ENCODE measurements at places on chromosomes 2 and 18.
A peak's percentile ranks its signal among the peaks of the same experiment; 100 is the strongest.

GRCh38 chr2:69177063-69177771, 164.2 kb downstream of the ANTXR1 start:
- peak; percentile 95 for DNase-seq

GRCh38 chr2:160752475-160753330, 259.1 kb upstream of the RBMS1 start:
- DNase-seq, result peak; percentile 63

DNA sequence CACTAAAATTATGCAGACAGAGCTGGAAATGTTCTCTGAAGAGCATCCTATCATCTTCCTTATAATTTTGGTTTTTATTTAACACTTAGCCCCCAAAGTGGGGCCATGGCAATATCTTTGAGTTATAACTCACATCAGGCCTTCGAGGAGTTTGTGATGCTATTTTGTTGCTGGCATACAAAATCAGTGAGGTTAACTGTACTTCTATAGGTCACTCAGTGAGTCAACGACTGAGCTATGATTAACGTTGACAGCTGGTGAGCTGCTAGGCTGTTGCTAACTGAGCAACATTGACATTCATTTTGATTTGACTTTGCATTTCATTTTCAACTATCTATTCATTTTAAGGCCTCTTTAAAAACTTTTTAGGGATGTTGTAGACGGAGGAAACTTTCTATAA, 50.0 kb downstream of the GPD2 start:
- DNase-seq, result peak; percentile 47

DNA sequence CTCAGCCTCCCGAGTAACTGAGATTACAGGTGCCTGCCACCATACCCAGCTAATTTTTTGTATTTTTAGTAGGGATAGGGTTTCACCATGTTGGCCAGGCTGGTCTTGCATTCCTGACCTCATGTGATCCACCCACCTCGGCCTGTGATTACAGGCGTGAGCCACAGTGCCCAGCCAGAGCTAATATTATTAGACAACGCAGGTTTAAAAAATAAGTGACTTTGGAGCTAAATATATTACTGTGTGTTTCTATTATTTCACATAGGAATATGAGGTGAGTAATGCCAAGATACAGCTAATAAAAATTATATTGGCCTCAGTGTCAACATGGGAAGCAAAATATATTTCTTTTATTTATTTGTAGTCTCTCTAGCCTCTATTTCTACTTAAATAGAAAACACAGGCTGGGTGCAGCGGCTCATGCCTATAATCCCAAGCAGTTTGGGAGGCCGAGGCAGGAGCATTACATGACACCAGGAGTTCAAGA, 120.2 kb downstream of the C2orf74 start:
- DNase-seq, result no peak

GRCh38 chr2:8441986-8442385, 239.9 kb upstream of the ID2 start:
- DNase-seq, result no peak

- no peak for DNase-seq
Observed at GRCh38 chr2:156448766-156449165, 12.6 kb downstream of the GPD2 start.

- DNase-seq, result peak; percentile 88
Observed at GRCh38 chr2:235606004-235606715, 112.3 kb downstream of the AGAP1 start.

DNA sequence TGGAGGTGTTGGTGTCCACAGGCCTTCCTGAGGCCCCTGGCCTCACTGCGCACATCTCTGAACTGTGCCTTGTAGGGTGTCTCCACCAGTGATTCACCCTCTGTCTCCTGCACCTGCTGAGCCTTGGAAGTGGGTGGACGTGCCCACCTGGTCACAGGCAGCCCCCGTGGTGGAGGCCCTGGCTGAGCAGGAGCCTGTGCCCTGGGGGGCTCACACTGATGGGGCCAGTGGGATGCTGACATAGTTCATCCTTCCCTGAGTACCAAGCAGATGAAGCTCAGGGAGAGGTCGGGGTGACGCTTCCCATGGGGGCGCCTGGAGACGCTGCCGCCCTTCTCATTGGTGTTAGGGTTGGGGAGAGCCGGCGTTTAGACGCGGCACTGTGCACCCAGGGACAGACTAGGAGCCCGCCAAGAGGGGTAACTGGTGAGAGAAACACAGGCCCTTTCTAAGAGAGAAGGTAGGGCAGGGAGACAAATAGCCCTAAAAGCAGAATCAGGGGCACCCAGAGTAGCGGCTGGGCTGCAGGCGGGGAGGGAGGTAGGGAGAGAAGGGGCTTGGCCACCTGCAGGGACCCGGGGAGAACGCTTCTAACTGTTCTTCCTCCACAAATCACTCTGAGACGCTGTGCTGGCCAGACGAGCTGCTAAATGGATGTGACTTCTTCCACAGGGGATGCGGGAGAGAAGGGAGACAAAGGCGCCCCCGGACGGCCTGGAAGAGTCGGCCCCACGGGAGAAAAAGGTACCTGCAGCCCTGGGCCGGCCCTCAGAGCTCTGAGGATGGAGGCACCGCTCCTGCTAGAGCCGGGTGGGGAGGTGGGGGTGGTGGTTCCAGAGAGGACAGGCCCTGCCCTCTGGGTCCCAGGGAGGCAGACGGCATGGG, 18.0 kb downstream of the COLEC11 start:
- no peak for DNase-seq

DNA sequence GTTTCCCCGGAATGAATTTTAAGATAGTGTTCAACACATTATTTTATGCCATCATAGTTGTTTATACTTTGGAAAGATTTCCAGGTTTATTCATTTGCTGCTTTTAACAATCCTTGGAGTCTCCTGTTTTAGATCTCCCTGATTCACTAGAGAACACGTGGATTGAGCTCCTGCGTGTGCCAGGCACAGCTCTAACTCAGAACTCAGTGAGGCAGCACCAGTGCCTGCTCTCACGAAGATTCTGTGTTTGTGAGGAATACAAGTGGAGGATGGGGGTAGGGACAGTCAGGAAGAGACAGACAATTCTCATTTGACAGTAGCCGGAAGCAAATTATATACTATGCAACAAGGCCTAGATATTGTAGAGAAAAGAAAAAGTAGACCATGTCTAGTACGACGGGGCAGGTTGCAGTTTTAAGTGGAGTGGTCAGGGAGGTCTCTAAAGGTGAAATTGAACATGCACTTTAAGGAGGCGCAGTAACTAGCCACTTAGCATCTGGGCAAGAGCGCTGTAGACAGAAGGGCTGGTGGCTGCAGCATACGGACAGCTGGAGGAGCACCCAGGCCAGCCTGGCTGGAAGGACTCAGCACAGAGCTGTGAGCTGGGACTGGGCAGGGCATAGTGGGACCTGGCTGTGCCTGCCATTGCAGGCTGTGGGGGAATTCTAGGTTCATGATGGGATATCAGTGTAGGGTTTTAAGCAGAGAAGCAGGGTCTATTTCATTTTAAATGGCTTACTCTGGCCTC, 24.3 kb downstream of the RNF144A start:
- DNase-seq, result no peak

GRCh38 chr18:11955239-11956029, 25.9 kb upstream of the IMPA2 start:
- peak; percentile 87 for DNase-seq

DNA sequence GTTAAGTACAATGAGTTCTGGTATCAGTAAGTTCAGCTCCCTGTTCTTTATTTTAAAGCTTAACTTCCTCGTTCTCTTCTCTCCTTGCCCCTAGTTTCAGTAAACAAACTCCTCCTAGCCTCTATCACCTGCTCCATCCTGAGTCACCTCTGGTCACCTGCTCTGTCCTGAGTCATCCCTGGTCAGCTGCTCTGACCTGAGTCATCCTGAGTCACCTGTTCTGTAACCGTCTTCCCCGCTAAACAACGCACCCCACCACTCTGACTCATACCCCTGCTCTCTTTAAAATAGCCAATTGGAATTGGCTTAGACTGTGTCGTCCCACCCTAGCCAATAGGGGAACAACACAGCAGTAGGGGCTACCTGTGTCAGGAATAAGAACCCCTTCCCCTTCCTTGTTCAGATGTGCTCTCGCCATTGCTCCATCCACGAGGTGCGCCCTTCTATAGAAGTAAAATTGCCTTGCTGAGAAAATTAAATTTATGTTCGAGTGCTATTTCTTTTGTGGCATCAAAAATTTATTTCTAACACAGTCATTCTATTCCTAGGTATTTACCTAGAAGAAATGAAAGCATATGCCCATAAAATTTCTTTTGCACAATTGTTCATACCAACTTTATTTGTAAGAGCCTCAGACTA, 24.9 kb upstream of the RMND5A start:
- DNase-seq, result peak; percentile 14

- no peak for DNase-seq
Observed at GRCh38 chr2:171247741-171248662, 87.3 kb upstream of the TLK1 start.

- peak; percentile 41 for DNase-seq
Observed at GRCh38 chr2:146123714-146124113, 1603.8 kb upstream of the ZEB2 start.

- DNase-seq, result peak; percentile 53
Observed at GRCh38 chr2:18439716-18440115, 120.7 kb downstream of the RDH14 start.

DNA sequence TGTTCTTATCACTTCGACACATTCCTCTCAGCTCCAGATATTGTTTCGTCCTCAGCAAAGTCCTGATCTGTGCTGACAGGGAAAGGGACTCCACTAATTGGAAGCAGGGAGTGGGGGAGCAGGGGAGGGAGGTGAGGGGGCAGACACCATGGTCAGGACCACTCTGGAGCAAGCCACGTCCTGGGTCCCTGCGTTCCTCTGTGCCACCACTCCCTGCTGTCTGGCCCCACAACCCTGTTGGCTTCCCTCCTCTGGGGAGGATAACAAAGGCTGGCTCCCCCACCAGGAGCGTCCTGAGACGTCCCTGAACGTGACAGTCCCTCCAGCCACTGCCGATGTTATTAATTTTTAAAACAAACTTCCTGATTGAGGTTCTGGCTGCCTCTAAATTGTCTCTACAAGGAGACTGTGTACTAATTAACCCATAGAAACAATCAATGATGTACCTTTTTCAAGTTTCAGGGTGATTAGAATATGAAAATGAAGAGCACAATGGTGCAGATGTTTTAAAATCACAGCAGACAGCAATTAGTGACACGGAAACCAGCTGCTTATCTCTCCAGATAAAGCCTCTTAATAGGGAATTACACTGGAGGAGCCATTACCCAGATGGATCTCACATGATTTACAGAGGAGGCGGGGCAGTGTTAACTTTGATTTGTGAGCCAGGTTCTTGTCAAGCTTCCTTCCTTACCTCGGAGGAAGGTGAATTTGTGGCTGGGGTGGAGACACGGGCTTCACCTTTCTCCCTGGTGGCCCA, 257.5 kb downstream of the SETBP1 start:
- no peak for DNase-seq

GRCh38 chr18:58952858-58953257, 88.2 kb downstream of the ZNF532 start:
- peak; percentile 57 for DNase-seq

- no peak for DNase-seq
Observed at GRCh38 chr18:8631265-8631664, 22.0 kb downstream of the RAB12 start.

DNA sequence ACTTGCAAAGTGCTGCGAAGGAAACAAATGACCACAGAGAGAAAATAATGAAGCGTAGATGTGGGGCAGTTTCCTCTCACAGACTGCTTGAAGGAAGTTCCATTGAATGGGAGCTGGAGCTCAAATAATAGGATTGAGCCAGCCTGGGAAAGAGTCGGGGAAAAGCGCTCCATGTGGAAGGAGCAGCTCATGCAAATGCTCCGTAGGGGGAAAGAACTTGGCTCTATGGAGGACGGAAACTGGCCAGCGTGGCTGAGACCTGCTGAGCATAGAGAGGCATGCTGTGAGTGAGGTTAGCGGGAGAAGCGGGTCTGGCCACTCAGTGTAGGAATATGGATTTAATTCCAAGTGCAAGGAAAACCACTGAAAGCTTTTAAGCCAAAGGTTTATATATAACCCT, 28.6 kb upstream of the VIT start:
- DNase-seq, result no peak

DNA sequence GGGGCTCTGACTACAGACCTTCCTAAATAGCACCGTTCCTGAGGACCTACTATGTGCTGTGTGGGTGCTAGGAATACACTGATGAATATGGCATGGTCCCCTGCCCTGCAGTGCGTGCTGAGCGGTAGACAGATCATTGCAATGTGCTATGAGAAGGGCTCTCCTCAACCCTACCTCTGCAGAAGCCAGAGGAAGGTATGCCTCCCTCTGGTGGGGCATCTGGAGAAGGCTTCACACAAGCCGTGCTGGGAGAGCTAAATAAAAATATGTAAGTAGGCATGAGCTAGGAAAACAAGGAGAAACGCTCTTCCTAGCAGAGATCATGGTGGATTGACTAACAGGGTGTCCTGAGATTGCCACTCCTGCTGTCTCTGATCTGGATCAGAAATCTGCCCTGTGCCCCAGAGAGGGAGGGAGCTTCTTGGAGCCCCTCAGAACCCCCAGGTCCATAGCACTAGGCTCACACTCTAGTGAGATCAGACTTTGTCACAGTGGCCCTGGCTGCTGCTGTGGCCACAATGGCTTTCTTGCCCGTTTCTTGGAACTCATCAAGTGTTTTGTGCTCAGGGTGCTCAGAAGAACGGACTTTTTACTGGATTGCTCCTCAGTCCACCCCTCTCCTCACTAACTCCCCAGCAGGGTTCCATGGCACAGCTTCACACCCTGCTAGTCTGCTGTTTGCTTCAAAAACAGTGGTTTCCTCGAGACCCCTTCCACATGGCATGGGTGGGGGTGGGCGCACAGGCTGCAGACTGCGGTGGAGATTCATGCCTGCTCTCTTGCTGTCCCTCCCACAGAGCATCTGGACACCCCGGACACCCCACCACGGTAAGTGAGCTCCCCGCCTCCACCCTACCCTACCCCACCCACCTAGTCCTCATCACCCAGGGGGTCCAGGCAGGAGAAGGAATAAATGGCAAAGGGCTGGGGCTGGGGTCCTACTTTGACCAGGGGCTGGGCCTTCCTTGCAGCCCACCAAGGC, 14.2 kb downstream of the SIGLEC15 start:
- DNase-seq, result peak; percentile 52

DNA sequence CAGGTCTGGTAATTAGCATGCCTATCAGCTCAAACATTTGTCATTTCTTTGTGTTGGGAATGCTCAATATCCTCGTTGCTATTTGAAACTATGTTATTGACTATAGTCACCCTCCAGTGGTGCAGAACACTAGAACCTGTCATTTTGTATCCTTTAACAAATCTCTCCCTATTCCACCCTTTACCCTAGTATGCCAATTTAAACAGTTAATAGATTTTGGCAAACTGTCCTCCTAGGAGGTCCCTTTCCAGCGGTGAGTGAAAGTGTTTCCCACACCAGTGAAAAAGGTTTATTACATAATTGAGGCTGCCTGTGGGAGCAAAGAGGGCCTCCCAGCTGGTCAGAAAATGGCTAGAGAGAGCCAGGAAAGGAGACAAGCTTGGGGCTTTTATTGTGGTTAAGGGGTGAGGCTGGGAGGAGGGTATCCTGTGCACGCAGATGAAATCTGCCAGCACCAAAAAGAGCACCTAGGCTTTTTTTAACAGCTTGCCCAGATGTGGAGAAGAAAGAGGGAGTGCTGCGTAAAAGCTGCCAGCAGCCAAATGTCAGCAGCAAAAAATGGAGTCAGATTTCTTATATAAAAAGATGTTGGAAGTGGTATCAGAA, 1.8 kb upstream of the DRC1 start:
- DNase-seq, result no peak
